ENCODE measurements at places on chromosomes 3 and 15.

GRCh38 chr15:95498961-95499360 is 831.5 kb upstream of the NR2F2 start:
- DNase-seq, result no peak

DNA sequence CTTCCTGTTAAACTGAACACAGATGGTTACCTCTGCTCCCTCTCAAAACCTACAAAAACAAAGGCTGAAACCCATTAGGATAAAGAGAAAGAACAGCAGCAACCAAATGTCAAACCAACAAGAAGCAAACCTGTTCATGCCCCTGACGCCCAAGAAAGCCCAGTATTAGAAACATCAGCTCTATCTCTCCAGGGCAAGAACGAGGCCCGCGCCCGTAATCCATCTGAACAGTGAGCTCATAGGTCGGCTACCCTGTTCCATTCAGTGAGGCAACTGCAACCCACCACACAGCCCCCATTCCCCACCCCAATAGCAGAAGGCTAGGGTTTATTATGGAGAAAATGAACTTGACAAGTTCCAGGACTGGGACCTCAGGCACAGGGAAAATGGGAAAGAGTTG is 10.0 kb downstream of the LSG1 start:
- DNase-seq, result no peak

GRCh38 chr3:42371776-42372175 is 38.6 kb downstream of the LYZL4 start:
- no peak for DNase-seq

DNA sequence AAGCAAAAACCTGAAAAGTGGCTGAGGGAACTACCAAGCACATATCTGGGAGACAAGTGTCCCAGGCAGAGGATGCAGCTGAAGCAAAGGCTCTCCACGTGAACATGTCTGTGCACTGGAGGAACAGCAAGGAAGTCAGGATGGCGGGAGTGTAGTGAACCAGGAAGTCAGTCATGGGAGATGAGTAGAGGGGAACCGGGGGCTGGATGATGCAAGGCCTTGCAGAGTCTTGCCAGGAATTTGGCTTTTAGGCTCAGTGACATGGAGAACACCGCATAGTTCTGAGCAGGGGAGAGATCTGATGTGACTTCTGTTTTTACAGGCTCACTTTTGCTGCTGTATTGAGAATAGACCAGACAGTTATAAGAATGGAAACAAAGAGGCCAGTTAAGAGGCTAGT is 19.0 kb downstream of the C2CD4A start:
- DNase-seq, result no peak

DNA sequence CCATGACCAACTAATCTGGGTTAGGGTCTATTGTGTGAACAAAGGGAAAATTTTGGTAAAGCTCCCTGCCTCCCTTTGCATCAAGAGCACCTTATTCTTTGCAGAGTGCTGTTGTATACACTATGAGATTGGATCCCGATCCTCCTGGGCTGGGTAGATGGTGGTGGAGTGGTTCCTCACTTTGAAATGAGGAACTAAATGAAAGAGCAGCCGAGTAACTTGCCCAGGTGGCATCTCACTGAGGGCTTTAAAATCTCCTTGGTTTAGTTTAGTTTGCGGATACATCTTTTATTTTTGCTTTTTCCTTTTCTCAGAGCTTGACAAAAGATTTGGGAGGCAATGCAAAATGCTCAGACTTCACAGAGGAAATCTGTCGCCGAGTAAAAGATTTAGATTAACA is 19.4 kb downstream of the IDH3A start:
- no peak for DNase-seq

DNA sequence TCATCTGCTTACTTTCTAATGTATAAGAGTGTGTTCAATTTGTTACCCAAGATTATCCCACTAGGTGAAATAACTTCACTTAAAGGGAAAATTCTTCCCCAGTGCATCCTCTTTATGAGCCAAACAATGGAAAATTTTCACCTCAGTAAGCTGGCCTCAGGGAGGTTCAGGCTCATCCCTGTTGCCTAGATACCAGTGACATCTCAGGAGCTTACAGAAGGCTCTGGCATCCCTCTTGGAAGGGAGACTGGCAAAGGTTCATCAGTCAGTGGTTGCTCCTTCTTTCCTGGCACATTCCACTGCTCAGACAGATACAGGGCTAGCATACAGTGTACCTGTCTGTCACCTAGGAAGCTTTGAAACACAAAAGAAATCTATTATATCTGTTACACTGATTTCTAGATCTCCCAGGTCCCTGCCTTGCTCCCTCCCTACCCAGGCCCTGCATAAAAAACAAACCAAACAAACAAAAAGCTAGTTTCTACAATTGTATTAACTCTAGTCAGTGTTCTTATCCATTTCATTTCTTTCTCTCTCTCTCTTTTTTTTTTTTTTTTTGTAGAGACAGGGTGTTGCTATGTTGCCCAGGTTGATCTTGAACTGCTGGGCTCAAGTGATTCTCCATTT is 1.7 kb downstream of the IP6K2 start:
- DNase-seq, result no peak

DNA sequence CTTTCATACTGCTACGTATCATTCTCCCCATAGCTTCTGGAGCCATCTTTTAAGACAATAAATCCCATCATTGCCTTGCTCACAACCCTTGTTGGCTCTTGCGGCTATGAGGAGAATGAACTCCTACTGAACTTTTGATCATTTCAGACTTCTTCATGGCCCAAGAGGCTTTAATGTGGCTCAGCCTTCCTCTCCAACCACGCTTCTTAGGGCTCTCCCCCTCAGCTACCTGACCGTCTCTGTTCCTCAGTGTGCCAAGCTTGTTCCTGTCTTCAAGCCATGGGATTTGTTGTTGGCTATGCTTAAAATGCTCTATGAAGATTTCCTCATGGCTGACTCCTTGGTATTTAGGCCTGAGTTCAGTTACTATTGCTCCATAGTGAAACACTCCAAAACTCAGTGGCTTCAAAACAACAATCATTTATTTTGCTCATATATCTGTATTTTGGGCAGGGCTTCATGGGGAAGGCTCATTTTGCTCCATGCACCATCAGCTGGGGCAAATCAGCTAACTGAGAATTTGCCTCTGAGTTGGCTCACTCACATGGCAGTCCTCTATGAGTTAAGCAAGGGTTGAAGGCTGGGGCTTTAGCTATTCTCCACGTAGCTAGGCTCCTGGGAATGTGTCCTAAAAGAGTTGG is 47.5 kb downstream of the FOXL2 start:
- no peak for DNase-seq

- DNase-seq, result no peak
These were observed 25.0 kb upstream of the KLF13 start for GRCh38 chr15:31301673-31301990.

Data from GDM1 (cell line).